H4 (cell line): ENCODE measurements at places on chromosomes 7 and 10. TPM values are rescaled to one million over a fixed set of nuclear protein-coding genes. Genes with fewer than 3 reads are reported as not detected.

The CDC14C gene
- 0.06 TPM in 1 of 2 replicates, not detected in the other for total RNA-seq

The SEMA3A gene
- 45.0 and 54.7 TPM in 2 replicates for total RNA-seq

The ZNF862 gene
- 2.1 and 16.0 TPM in 2 replicates for total RNA-seq

The SPDYE8 gene
- not detected in 2 replicates for total RNA-seq

The BBIP1 gene
- 21.5 and 43.3 TPM in 2 replicates for total RNA-seq

The C10orf67 gene
- total RNA-seq, result not detected in 2 replicates

The CLCN1 gene
- total RNA-seq, result not detected in 2 replicates

The EGFR gene
- total RNA-seq, result 12.6 and 16.5 TPM in 2 replicates

The C10orf105 gene
- not detected in 2 replicates for total RNA-seq

The TRIM24 gene
- 12.4 and 20.6 TPM in 2 replicates for total RNA-seq

The LIPM gene
- total RNA-seq, result not detected in 2 replicates

The ATOH7 gene
- 0.27 and 0.88 TPM in 2 replicates for total RNA-seq

GRCh38 chr10:22252224-22252800 lies 34.5 kb upstream of the EBLN1 start:
- DNase-seq, result no peak

GRCh38 chr10:110978204-110978603 lies 58.8 kb downstream of the SHOC2 start:
- peak; percentile 7 for DNase-seq

- DNase-seq, result no peak
Observed at GRCh38 chr10:92419740-92420545, 129.0 kb downstream of the MARCHF5 start.

- DNase-seq, result no peak
Observed at GRCh38 chr10:103765981-103766380, 89.4 kb downstream of the SH3PXD2A start.

GRCh38 chr7:149459540-149460452 lies 1.1 kb downstream of the ZNF777 start:
- no peak for DNase-seq

DNA sequence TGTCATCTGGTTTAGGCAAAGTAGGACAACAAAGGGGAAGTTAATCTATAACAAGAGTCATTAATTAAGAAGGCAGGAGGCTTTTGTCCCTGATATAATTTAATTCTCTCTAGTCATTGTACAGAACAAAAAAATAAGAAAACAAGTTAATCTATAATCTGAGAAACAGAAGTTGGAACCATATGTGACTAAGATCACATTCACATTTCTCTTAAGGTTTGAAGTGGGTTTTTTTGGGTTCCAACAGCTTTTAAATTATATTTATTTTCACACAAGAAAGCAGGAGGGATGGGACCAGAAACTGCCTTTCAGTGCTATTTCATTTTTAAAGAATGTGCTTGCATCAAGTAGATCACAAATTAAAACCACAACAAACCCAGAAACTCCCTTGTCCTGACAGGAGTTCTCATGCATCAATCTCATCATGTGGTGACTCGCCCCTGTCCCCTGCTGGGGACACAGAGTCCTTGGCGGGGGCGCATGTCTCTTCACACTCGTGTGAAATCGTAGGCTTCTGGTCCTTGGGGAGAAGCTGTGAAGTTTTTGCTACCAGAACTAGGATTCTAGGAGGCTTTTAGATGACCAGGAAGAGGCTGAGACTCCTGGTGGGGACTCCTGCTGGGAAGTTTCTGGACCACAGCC lies 10.1 kb upstream of the OPN4 start:
- peak; percentile 3 for DNase-seq

GRCh38 chr10:110835841-110836240 lies 35.9 kb upstream of the PDCD4 start:
- no peak for DNase-seq

DNA sequence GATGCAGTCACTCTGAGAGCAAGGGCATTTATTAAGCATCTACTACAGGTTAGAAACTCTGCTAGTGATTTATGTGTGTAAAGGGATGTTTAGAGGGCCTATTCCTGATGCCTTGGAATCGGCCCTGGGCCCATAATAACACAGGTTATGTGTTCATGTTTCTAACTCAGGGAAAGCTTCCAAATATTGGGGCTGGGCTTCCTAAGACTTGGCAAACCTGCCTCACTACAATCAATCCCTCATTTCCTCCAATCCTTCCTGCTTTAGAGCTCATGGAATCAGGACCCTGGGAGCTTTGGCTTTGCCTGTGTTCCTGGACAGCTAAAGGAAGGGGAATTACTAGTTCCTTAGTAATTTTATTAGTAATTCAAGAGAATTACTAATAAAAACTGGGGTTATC lies 148.8 kb downstream of the HIBADH start:
- no peak for DNase-seq

DNA sequence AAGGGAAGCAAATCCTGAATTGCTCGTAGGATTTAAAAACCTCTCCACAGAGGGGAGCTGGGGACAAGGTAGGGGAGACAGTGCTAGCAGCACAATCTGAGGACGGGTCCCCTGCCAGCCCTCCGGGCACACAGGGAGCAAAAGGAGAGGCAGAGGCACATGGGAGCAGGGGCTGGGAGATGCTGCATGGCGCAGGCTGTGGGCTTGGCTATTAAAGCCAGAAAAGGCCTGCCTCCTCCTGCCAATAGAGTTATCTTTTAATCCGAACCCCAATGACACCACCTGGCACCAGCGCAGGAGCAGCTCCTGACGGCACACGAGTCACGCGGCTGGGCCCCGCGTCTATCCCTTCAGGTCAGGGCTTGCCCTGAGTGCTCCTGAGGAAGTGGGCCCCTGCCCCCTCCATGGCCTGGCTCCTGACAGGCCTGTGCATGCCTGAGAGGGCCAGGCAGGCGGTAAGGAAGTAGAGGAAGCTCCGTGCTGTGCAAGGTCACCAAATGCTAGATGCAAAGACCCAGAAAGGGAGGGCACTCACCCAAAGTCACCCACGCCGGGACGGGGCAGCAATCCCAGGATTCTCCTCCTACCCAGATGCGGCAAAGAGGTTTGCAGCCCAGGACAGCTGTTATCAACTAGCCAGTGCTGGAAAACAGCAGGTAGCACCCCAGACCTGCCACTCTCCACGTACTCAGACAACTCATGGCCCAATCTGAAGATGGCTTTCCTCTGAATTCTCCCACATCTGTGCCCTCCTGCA lies 28.1 kb downstream of the DLG5 start:
- DNase-seq, result no peak

GRCh38 chr7:26441611-26442277 lies 150.1 kb downstream of the SNX10 start:
- no peak for DNase-seq

- no peak for DNase-seq
Observed at GRCh38 chr7:14767716-14768425, 134.7 kb downstream of the DGKB start.

- no peak for DNase-seq
Observed at GRCh38 chr10:58854811-58855210, 321.6 kb upstream of the PHYHIPL start.

GRCh38 chr10:15370856-15371701 lies at the start of gene FAM171A1:
FAM171A1 (minus strand) TSS chr10:15371289; CDS start chr10:15371052, 237 bp downstream.
- DNase-seq, result peak; percentile 13

- no peak for DNase-seq
Observed at GRCh38 chr7:124943472-124943871, 13.8 kb upstream of the POT1 start.

GRCh38 chr10:24277771-24278170 lies 68.8 kb downstream of the KIAA1217 start:
- DNase-seq, result peak; percentile 3

DNA sequence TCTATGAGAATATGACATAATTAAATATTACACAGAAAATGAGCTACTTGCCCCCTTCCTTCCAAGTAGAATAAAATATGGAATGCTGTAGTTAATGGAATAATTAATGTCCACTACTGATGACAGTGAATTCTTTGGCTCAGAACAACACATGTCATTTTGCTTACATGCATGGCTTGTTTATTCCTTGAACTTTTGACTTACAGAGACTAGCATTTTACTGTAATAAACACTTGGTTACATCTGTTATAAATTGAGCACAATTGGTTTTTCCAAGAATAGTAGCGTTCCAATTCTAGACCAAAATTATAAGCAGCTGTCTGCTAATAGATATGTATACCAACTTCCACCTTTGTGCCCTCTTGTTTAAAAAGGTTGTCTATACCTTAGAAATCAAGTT lies 286.7 kb downstream of the OTUD1 start:
- no peak for DNase-seq

GRCh38 chr10:1035201-1035600 lies 9.5 kb upstream of the IDI2 start:
- no peak for DNase-seq

- DNase-seq, result no peak
Observed at GRCh38 chr7:115292381-115292780, 370.5 kb downstream of the MDFIC start.

DNA sequence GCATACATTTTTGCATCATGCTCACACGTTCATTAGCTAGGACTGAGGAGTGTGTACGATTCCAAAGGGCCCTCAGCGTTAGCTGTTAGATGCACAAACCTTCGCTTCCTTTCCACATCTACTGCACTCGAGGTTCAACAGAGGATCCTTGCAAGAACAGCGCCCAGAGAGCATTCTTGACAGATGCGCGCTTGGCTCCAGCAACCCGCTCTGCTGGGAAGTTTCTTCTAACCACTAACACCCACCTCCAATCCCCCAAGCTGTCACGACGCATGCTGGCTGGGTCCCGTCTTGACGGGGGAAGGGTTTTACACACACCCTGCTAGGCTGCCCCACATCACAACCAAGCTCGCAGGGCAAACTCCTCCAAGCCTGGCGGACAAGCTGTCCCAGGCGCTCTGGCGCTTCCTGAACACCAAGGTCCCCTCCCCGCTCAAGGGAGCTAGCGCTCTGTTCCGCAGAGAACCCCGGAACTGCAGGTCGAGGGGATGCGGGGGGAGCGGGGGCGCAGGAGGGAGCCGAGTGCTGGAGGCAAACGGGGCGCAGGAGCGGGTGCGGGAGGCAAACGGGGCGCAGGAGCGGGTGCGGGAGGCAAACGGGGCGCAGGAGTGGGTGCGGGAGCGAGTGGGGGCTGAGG lies 653 bp upstream of the ADRB1 start:
- DNase-seq, result peak; percentile 50

DNA sequence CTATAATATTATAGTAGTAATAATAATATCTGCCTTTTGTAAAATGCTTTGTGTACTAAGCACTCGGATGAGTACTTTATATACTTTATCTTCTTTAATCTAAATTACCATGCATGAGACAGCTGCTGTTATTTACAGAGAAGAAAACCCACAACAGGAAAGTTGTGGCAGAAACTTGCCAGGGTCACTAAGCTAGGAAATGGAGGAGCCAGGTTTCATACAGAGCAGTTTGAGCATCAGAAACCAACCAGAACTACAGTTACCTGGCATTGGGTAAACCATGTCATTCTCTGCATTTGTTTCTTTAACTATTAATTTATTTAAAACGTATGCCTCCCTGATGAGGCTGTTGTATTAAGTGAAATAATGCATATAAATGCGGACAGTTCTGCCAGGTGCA lies 129.9 kb downstream of the CSTF2T start:
- DNase-seq, result no peak

GRCh38 chr7:101330011-101330484 lies 8.4 kb upstream of the IFT22 start:
- no peak for DNase-seq

DNA sequence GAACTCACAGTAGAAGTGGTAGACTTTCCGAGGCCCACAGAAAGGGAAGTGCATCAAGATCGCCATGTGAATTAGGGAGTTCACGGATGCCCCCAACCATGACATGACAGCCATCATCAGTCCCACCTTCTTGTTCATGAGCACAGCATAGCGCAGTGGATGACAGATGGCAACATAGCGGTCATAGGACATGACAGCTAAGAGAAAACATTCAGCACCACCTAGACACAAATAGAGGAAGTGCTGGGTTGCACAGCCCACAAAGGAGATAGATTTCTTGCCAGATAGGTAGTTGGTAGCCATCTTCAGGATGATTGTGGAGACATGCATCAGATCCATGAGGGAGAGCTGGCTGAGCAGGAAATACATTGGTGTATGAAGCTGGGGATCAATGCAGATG lies 342 bp downstream of the OR2AE1 start:
- no peak for DNase-seq

DNA sequence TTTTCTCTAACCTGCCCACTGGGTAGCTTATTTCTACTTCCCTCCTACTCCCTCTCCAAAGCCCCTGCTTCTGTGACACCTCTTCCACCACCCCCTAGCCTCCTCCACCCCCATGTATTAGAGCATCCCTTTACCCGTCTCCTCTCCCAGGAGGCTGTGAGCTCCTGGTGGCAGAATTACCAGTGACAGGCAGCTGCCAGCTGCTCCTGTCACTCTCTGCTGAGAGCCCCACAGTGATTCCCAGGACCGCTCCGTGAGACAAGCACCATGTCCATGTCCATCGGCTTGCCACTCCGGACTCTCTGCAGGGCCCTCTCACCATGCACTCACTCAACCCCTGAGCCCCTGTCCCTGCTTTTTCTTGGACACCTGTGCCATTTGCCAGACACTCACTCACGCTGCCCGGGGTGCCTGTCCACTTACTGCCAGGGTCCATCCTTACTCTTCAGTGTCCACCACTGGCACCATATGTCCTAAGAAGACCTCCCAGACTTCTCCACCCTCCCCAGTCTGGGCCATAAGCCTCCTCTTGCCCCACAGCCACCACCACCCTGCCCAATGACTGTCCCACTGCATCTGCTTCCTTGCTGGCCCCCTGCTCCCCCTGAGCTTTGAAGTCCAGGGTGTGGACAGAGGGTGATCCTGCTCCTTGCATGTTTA lies 9.8 kb downstream of the WDFY4 start:
- no peak for DNase-seq

GRCh38 chr10:22486431-22486830 lies 141.1 kb downstream of the SPAG6 start:
- no peak for DNase-seq

DNA sequence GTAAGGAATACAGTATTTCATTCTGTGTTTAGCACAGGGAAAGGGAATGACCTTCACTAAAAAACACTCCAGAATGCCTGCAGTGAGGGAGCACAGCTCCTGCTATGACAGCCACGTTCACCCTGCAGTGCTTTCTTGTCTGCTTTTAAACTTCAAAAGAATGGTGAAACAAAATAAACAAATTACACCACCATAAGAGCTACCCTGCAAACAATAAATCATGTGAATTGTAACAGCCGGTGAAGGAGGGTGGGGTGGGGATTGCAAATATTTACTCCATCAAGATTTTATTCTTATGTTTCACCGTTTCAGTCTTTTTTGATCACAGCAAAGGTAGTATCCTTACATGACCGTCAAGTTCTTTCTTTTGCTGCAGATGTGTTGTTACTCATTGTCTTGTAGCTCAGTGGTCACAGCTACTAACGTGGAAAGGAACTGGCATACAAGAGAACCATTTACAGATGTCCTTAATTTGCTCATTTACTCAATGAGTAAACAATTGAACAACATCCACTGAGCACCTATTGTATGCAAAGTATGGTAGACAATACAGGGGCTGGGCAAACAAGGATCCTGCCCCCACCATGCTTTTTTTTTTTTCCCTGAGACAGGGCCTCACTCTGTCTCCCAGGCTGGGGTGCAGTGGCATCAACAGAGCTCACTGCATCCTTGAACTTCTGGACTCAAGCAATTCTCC lies 4.1 kb upstream of the CHN2 start:
- peak; percentile 63 for DNase-seq

DNA sequence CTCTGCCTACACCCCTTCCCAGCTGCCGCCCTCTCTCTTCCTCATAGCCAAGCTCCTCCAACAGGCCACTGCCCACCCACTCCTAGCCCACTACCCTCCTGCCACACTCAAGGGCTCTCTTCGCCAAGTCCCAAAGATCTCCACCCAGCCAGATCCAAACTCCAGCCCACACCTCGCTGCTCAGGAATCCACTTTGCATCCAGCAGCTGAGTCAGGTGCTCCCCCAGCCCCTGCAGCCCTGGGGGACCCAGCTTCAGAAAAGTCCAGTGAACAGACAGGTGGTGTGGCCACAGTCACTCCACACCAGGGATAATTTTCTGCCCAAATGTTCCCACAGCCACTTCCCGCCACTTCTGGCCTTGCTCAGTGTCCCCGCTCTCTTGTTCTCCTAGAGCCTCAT lies 10.9 kb downstream of the OGDHL start:
- no peak for DNase-seq
